Activated T-helper 1 cell treated with Interleukin-2 at 50 U/mL for 16 hours (primary cell): ENCODE measurements at places on chromosomes 3 and 15.

- no peak for DNase-seq
Measured at GRCh38 chr3:8328967-8329366, 172.7 kb upstream of the LMCD1 start.

DNA sequence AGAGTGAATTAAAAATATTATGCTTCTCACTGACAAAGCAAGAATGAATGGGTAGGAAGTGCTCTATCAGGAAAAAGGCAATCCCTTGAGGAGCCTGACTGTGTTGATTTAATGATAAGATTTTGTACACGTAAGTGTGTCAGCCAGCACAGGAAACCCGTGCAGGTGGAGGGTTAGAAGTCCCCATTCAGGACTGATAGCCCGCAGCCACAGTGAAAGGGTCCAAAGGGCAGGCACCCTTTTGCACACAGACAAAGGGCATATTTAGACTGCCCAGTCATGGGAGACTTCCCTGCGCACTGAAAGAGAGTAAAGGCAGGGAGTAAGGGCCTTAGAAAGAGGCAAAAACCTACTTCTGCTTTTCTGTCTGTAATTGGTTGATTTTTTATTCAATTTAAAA, 26.4 kb upstream of the SKIL start:
- no peak for DNase-seq

GRCh38 chr15:29089731-29090616, 179.6 kb downstream of the NSMCE3 start:
- DNase-seq = no peak

- DNase-seq = no peak
Measured at GRCh38 chr3:106190296-106190695, 321.5 kb upstream of the CBLB start.

GRCh38 chr3:141858312-141858711, 18.1 kb upstream of the ATP1B3 start:
- no peak for DNase-seq

DNA sequence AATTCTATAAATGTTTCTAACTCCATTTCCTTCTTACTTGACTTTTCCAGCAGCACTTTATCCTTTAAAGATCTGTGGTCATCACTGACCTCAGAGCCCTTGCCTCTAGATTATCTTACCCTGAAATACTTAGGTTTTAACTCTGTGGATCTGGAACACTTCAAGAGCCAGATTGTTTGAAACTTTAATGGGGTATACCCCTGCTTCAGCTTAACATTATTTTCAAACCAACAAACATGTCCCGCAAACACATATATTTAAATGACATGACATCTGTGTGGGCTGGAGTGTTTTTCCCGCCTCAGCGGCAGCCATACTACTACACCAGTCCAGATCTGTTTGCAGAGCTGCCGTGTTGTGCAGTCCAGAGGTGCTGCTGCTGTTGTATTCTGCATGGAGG, 252.0 kb upstream of the TPM1 start:
- DNase-seq = no peak

GRCh38 chr15:101549647-101550046, 60.1 kb upstream of the PCSK6 start:
- no peak for DNase-seq
